ENCODE measurements at places on chromosomes 5 and 9. TPM values are rescaled to one million over a fixed set of nuclear protein-coding genes. Genes with fewer than 3 reads are reported as not detected.

SOHLH1 gene
- total RNA-seq = not detected

TAF11L5 gene
- total RNA-seq = not detected

LCNL1 gene
- total RNA-seq = not detected

FRMPD1 gene
- total RNA-seq = not detected

MEIKIN gene
- not detected for total RNA-seq

INSYN2B gene
- total RNA-seq = 9.9 TPM

IFNA5 gene
- not detected for total RNA-seq

CKMT2 gene
- total RNA-seq = not detected

ARID3C gene
- total RNA-seq = not detected

TRIM7 gene
- 3.4 TPM for total RNA-seq

GLRA1 gene
- not detected for total RNA-seq

SPAG8 gene
- total RNA-seq = 0.69 TPM

FBXW5 gene
- total RNA-seq = 97.3 TPM

SPINK14 gene
- not detected for total RNA-seq

CFAP90 gene
- total RNA-seq = not detected

CER1 gene
- total RNA-seq = not detected

SLC6A7 gene
- total RNA-seq = not detected

SLC36A2 gene
- total RNA-seq = not detected

RMI1 gene
- 11.4 TPM for total RNA-seq

FOXD4 gene
- 0.42 TPM for total RNA-seq

TNFSF8 gene
- not detected for total RNA-seq

CLINT1 gene
- 79.6 TPM for total RNA-seq

PCDHA2 gene
- total RNA-seq = not detected

PIP5K1B gene
- 0.27 TPM for total RNA-seq

NME5 gene
- total RNA-seq = 1.4 TPM

PAEP gene
- total RNA-seq = not detected

CEP120 gene
- 18.8 TPM for total RNA-seq

ZCCHC7 gene
- total RNA-seq = 17.3 TPM

LRRTM2 gene
- total RNA-seq = 0.20 TPM

FAT2 gene
- not detected for total RNA-seq

LHX3 gene
- total RNA-seq = not detected

FOXD4L5 gene
- total RNA-seq = 0.42 TPM

SPINK5 gene
- 0.91 TPM for total RNA-seq

PRSS3 gene
- 10.7 TPM for total RNA-seq

SMIM33 gene
- not detected for total RNA-seq

ACO1 gene
- total RNA-seq = 56.9 TPM

GMCL2 gene
- not detected for total RNA-seq

RELL2 gene
- 3.1 TPM for total RNA-seq

SLC6A3 gene
- not detected for total RNA-seq

IFNB1 gene
- total RNA-seq = not detected

SPINK1 gene
- not detected for total RNA-seq

SLC25A2 gene
- 0.39 TPM for total RNA-seq

MOCS2 gene
- 31.1 TPM for total RNA-seq

DDX4 gene
- not detected for total RNA-seq

DIAPH1 gene
- total RNA-seq = 103 TPM

ZNF79 gene
- 10.6 TPM for total RNA-seq

TSLP gene
- total RNA-seq = not detected

C9orf78 gene
- 34.6 TPM for total RNA-seq
